Activated CD8-positive, alpha-beta memory T cell treated with anti-CD3 and anti-CD28 coated beads, Interleukin-2, amount 10 ng/mL, durations not matched to agents 7 days and 5 days (primary cell): ENCODE measurements at places on chromosomes 6 and 20.

GRCh38 chr6:95978230-95978629, 37.5 kb upstream of the FUT9 start:
- no peak for DNase-seq

DNA sequence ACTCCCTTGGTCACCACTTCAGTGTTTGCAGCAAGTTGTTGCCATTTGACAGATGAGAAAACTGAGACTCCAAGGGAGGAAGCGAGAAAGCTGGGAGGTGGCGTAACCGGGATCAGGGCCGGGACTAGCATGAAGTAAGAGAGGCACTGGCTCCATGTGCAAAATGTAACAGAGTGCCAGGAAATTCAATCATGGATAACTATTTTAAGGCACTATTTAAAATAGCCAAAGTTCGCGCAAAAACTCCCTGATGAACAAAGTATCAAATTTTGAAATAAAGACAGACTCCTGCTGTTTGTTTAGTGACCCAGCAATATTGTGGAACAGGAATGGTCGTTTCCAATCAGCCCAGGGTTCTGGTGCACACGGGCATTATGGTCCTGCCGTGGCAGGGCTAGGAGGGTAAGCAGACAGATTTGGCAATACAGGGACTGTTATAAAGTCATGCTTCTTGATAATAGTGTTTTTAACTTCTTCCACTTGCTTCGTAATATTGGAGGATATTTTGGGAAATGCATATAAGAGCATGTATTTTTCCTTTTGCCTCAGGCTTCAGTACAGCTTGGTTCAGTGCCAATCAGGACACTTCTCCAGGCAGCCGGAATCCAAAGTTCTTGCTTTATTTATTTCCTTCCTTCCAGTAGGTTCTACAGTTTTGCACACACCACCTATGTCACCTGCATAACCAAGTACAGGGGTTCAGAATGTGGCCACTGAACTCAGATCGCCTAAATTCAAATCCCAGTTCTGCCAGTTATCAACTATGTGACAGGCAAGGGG, 141.6 kb downstream of the EYA2 start:
- DNase-seq: no peak

DNA sequence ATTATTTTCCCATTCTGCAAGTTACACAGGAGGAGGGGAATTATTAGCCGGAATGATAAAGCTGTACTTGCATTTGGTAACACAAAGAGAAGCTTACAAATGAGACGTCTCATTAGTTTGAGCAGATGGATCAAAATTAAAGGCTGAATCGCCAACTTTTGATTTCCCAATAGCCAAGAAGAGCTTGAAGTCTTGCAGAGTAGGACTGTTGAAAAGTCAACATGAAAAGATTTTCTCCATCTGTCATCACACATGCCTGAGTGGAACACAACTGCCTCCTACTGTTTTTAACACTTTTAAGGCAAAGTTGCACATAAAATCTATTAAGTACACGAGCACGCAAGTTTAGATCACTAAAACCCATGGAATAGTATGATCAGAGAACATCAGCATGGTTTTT, 176.2 kb downstream of the ASCC3 start:
- DNase-seq: no peak

GRCh38 chr6:38687043-38687353, 15.9 kb downstream of the GLO1 start:
- DNase-seq: no peak

DNA sequence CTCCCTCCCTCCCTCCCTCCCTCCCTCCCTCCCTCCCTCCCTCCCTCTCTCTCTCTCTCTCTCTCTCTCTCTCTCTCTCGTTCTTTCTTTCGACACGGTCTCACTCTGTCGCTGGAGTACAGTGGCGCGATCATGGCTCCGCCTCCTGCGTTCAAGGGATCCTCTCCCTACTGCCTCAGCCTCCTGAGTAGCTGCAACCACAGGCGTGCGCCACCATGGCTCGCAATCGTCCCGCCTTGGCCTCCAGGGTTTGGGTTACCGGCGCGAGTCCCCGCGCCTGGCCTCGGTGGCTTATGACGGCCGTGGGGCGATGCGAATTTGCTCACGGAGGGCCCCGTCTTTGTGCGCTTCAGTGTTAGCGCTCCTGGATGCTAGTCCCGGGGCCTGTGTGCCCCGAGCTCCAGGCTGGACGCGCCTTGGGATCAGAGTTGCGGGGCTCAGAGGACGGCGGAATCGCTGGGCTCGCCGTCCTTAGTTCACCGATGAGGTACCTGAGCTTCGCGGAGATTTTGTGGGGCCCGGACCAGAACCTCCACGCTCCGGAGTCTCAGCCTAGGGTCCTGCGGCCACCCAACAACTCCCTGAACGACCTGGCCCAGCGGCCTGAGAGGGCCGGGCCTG, 45.2 kb downstream of the MCUR1 start:
- DNase-seq: no peak

GRCh38 chr6:146850981-146851380, 252.2 kb downstream of the ADGB start:
- DNase-seq: no peak

DNA sequence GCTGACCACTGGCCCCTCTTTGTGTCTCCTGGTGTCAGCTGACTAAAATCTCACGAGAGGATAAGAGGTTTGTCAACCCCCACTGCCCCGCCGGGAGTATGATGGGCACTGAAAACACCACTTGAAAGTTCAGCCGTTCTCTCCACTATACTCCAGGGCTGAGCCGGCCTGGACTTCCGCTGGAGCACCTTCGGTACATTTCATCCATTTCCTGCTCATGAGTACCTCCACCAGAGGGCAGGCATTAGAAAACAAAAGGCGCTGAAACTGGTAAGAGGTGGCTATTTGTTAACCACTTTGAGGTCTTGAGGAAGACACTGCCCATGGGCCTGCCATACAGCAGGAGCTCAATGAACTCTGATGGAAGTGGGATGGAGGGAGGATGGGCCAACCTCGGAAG, 17.9 kb upstream of the ANKRD60 start:
- DNase-seq: no peak

DNA sequence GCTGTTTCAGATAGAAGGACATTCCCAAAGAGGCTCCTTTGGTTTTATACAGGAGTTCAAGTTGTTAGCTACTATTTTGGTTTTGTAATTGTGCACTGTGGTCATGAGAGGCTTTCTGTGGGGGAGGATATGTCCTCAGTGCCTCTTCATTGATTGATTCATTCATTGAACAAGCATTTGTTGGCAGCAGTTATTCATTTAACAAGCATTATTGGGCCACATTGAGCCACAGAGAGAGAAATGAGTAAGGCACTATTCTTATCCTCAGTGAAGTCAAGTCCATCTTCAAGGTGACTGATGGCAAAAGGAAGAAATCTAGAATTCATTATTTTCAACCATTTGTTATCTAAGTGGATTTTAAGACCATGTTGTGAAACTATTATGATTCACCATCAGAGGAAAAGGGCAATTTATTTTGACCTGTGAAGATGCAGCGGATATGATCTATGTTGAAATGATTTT, 697.2 kb upstream of the CITED2 start:
- no peak for DNase-seq
